ENCODE measurements at places on chromosomes 2 and 18.

GRCh38 chr2:192246297-192246696 is 51.6 kb upstream of the TMEFF2 start:
- no peak for DNase-seq

DNA sequence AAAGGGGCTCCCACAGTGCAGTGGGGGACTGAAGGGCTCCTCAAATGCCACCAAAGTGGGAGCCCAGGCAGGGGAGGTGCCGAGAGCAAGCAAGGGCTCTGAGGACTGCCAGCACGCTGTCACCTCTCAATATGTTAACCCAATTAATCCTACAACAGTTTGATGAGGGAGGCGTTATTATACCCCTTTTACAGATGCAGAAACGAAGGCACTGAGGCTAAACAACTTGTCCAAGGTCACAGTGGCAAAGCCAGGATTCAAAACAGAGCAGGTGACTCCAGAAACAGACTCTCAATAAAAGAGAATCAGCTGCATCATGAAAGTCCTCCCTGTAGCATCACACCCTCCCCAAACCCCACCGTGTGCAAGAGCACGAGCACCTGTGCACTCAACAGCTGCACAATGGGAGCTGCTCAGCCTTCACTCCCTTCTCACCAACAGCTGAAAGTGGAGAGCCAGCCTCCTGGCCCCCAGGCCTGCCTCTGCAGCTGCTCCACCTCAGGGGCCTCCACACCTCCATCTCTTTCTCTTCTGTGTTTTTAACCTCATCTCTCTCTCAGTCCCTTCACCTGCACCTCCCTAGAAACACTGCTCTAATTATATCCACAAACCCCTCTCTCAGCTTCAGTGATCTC is 8.1 kb downstream of the NPC1 start:
- no peak for DNase-seq

- DNase-seq, result no peak
These were observed 310.4 kb upstream of the HDAC4 start for GRCh38 chr2:239710953-239711861.

DNA sequence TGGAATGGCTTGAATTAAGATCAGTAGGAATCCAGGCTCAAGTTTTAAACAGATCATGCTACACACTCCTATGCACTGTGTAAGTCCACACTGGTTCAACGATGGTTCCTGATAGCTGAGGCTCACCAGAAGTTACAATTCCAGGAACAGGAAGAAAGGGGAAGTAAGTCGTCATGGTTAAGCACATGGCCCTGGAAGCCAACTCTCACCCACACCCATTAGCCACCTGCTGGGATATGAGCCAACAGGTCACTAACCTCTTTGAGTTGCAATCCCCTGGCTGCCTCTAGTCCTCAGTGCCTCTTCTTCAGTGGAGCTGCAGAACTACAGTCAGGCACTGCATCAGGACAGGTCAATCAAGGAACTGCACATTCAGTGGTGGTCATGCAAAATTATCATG is 133.5 kb downstream of the TMEM182 start:
- DNase-seq, result no peak

- no peak for DNase-seq
These were observed 488.1 kb upstream of the RAB12 start for GRCh38 chr18:8121101-8121500.

DNA sequence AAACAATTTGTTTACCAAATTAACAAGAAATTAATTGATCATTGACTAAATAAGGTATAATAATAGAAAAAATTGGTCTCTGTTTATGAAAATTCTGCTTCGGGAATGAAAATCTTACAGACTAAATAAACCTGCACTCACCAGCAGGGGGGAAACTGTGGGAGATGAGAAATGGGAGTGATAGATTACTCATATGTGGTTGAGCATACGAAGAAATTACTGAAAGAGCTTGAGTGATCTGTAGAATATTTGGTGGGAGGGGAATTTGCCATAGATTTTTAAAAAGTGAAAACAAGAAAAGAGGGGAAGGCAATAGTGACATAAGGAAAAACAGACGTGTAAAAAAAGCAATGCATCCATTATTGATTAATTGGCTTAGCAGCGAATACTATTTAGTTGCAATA is 2.2 kb downstream of the HMSD start:
- DNase-seq, result no peak

DNA sequence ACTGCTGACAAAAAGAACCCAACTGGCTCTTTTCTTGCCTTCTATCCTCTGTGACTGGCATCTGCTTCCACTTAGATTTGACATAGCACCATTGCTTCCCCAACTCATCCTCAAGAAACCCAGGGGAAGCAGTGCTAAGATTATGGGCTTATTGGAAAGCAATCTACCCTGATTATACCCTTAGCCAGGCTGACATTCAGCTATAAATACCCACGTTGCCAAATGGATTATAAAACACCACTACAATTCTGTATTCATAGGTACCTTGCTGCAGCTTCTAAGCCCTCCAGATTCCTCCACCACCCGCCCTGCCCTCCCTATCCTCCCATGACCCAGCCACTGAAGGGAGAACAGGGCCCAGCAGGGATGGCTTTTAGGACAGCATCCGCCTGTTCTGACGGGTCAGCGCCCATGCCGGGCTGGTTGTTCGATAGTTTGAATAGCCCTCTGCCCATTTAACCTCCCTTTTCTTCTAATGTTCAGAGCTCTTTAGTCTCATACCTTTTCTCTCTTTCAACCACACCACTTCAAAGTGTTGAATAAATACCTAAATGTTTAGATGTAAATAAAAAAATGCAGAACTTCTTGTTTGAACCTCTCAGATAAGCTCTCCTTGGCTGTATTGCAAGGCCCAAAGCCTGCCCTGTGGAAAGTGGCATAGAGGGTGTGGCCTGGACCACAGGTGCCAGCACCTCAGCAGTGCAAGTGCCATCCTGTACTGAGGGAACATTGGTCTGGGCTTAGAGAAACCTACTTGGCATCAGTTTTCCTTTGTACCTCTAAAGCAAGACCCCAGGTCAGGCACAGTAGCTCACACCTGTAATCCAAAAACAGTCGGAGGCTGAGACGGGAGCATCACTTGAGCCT is 86.6 kb upstream of the RGPD5 start:
- no peak for DNase-seq

DNA sequence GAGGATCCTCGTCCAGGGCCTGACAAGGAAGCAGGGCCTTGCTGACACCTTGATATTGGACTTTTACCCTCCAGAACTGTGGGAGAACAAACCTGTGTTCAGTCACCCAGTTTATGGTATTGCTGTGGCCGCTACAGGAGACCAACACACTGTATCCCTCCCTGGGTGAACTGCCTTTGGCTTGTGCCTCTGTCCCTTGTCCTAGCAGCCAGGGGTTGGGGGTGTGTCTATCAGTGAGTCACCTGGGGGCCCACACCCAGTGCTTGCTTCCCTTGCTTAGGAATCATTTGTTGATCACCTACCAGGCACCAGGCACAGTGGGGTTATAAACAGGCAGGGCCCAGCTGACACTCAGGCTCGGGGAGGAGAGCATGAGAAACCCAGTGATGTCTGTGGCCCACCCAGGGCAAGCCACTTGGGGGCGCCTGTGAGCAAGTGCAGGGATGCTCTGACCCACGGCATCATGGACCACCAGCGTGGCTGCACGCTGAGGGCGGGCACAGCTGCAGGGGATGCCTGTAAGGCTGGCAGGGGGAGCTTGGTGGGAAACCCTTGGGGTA is 17.1 kb downstream of the TMEM185B start:
- DNase-seq, result peak; percentile 33

DNA sequence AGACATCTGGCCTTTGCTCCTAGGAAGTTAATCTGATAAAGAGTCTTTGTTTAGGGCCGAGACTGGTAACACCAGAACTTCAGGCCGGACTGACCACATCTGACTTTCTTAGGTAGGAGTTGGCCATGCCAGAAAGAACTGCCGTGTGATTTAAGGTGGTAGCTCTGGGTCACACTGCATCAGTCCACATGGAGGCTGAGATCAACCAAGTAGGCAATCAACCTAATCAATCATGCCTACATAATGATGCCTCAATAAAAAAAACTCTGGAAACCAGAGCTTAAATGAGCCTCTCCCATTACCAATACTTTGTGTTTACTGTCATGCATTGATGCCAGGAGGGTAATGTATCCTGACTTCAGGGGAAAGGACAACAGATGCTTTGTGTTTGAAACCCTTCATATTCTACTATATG is 44.1 kb upstream of the ORC2 start:
- DNase-seq, result no peak

GRCh38 chr2:197328461-197328860 is 17.9 kb upstream of the ANKRD44 start:
- no peak for DNase-seq
